ENCODE measurements at places on chromosomes 3 and 15.

- DNase-seq: no peak
Observed at GRCh38 chr15:81491414-81492096, 117.5 kb upstream of the TMC3 start.

DNA sequence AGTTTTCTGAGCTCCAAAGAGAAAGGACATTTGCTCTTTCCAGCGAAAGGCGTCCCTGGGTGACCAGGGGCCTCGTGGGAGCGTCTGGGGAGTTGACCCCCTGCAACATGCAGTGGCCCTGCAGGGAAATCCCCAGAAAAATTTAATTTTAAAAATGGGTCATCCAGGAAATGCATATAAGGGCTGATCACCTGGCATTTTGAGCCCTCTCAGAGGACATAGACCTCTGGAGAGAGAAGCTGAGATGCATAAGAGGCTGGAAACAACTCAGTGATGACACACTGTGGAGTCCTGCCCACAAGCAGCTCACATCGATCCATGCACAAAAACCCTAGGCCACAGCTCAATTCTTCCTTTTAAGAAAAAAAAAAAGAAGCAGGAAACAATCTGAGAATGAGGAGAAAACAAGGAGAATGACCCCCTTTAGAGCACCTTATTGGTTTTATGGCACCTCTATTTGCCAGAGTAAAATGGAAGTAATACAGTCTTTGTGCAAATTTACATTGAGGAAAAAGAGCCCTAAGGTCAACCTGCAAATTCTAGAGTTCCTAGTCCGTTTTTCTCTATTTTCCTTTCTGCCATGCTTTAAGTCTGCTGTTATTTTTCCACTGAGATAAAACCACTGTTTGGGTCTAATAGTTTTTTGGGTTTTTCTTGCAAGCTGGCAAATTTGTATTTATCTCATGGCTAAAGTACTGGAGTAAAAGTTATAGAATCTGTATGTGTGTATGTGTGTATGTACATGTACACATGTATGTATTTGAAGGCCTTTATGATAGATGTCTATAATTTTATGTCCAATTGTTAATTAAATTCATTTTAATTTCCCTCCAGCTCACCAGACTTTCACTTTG, 6.9 kb upstream of the BDH1 start:
- no peak for DNase-seq

DNA sequence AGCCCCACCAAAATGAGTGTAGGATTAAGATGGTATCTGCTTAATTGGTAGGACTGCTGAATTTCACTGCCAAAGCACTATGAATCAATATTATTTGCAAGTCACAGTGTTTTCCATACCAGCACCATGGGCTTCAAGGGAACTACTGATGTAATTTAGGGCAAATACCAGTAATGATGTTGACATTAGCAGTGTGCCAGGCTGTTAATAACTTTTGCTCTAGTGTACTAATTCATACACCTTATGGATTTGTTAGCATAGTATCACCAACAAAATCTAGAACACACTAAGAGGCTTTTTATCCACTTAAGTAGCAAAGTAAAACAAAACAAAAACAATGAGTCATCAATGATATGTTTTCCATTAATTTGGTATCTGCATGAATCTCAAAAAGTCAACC, 888.2 kb downstream of the CADM2 start:
- DNase-seq: no peak

GRCh38 chr15:28945626-28946230, 60.0 kb downstream of the APBA2 start:
- no peak for DNase-seq

DNA sequence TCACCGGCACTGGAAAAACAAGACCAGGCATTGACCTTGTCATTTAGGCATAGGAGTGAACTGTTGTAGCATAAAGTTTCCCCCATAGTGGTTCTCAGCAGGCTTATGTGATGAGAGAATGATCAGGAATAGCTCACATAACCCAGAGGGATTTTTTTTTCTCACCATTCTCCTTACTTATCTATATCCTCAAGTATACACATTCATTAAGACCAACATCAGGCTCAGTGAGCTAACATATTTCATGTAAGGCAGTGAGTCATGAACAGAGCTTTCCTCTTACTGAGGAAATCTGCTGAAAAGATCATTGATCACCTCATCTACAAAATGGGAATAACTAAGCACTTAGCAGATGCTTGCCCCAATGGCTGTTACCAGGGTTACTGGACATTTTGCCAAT, 396.6 kb upstream of the TMCO5A start:
- no peak for DNase-seq

- no peak for DNase-seq
Observed at GRCh38 chr3:159830523-159831154, 158.0 kb upstream of the IL12A start.

DNA sequence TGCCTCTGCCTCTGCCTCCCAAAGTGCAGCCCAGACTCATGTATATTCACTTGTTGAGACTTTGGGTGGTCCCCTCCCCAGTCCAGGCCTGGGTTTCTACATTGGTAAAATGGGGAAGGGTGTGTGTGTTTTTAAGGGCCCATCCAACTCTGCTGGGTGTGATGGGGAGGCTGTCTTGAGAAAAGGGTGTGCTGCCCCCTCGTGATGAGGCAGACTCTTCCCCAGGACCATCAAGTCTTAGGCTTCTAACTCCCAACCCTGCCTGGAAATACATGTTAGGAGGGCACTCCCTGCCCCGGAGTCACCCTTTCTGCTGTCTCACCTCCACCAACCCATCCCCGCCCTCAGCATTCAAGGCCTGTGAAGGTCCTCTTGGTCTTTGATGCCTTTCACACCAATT, 4.4 kb upstream of the PTPN23 start:
- no peak for DNase-seq

- no peak for DNase-seq
Observed at GRCh38 chr3:57065588-57065987, 5.1 kb downstream of the SPATA12 start.

DNA sequence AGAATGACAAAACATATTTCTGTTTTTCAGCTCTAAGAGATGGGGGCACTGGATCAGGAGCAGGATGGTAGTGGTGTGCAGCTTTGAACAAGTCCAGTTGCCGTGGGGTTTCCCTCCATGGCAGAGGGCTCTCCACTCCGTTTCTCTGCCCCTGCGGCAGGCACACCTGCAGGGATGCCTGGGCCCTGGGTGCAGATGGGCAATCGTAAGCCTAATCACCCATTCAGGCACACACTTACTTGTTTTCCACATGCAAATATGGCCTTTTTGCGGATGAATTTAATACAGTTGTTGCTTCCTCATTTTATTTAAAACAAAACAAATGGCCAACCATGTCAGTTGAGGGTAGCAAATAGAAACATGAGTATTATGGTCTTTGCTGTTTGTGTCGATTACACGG, 85.1 kb downstream of the LPP start:
- DNase-seq: no peak

DNA sequence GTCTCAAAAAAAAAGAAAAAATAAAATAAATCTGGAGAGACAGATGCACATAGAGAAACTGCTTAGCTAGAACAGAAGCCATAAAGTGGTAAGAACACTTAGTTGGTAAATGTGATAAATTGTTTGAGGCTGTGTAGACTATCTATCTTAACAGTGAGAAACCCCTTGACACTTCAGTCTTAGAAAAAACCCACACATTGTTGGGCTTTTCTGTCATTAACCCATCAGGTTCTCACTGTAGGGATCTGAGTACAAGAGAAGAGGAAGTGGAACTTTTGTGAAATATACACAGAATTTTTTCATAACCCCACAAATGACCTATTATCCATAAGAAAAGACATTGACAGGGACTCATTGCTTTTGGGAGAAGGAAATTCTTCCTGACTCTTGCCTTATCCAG, 24.4 kb downstream of the TP63 start:
- no peak for DNase-seq

- DNase-seq: no peak
Observed at GRCh38 chr3:177836671-177837070, 639.4 kb upstream of the TBL1XR1 start.

DNA sequence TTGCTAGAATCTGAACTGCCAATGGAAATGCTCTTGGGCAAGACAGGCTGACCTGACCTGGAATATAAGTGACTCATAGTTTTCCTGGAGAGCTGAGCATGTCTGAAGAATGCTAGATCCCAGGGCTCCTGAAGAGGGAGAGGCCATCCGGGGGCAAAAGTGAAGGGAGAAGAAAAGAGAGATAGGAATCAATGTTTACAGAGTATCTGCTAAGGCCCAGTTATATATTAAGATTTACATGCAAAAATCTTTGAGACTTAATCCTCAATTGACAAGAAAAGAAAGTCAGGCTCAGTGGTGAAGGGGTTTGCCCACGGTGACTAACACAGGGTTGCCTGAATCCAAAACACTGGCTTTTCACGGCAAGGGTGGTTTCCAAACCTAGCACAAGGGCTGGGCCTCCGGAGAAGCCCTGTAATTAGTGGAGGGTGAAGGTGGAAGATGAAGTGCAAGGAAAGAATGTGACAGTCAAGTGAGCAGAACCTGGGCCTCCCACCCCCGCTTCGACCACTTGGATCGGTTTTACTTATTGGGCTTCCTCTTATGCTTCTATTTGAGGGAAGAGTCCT, 91.7 kb upstream of the FGF12 start:
- no peak for DNase-seq

DNA sequence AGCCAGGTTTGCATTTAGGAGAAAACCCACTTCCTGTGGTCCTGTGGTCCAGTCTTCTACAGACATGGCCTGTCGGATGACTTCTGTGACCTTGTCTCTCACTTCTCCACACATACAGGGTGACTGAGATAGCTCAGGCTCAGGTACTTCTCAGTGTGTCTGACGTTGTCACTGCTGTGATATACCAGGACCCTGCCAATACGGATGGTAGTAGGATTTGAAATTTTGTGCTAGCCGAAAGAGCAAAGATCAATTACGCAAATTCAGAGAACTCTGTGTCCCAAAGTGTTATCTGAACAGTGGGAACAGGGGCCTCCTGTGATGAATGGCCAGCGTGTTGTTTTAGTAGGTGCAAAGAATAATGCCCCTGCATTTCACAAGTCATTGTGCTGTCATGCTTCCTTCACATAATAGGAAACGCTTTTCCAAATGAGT, 128.9 kb downstream of the MCTP2 start:
- DNase-seq: no peak

GRCh38 chr3:161443921-161444693, 52.5 kb upstream of the OTOL1 start:
- DNase-seq: no peak

GRCh38 chr15:77112838-77113504, 42.1 kb upstream of the TSPAN3 start:
- DNase-seq: no peak

GRCh38 chr3:20669675-20670074, 483.7 kb upstream of the SGO1 start:
- DNase-seq: no peak

GRCh38 chr15:94580211-94580885, 349.0 kb downstream of the MCTP2 start:
- no peak for DNase-seq

GRCh38 chr15:40815042-40815698, 7.9 kb upstream of the DNAJC17 start:
- DNase-seq: peak; percentile 40

DNA sequence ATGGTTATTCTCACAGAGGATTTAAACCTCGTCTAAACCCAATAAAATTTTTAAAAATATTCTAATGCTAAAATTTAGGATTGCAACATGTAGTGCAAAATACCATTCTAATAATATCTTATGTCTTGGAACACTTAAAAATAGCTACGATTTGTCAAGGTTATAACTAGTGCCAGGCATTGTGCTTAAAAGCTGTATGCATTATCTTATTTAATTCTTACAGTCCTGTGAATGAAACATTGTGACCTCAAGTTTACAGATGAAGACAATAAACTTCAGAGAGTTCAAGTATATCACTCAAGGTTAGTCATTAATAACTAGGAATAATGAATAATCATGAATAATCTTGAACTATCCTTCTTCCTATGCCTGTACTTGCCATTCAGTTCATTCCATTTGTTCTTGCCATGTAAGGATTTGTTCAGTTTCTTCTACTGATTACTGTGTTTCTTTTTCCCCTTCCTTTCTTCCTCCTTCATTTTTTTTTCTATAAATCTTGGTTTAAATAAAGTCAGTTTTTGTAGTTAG, 897.6 kb upstream of the NR2F2 start:
- no peak for DNase-seq

DNA sequence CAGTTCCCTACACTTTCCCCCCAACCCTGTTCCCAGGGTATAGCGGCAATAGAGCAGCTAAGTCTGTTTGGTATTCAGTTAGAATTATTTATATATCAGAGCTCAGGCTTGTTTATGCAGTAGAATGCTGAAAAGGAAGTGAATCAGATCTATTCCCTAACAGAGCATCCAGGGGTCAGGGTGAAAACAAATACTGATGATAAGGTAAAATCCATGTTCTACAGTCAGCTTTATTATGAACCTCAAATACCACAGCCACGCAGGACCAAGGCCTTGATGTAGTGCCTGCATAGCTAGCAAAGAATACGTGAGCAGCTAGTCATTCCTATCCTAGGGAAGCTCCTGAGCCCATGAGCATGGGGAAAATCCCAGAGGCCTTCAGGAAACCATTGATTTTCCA, 229.7 kb upstream of the ICE2 start:
- no peak for DNase-seq

- no peak for DNase-seq
Observed at GRCh38 chr3:15754047-15754446, 43.7 kb downstream of the ANKRD28 start.

- DNase-seq: peak; percentile 95
Observed at GRCh38 chr15:94070356-94071295, 160.7 kb upstream of the MCTP2 start.

All from SJCRH30 (cell line).